ENCODE measurements at places on chromosomes 5 and 9.
A peak's percentile ranks its signal among the peaks of the same experiment; 100 is the strongest.

GRCh38 chr9:133730994-133731715 lies 7.0 kb downstream of the SARDH start:
- no peak for ATAC-seq

- no peak for ATAC-seq
Measured at GRCh38 chr9:136443687-136444086, 4.0 kb upstream of the INPP5E start.

GRCh38 chr9:130606887-130607600 lies 27.7 kb downstream of the FUBP3 start:
- no peak for ATAC-seq

- no peak for ATAC-seq
Measured at GRCh38 chr9:82418334-82418733, 429.8 kb downstream of the SPATA31D1 start.

- no peak for ATAC-seq
Measured at GRCh38 chr9:10479172-10479571, 133.6 kb downstream of the PTPRD start.

DNA sequence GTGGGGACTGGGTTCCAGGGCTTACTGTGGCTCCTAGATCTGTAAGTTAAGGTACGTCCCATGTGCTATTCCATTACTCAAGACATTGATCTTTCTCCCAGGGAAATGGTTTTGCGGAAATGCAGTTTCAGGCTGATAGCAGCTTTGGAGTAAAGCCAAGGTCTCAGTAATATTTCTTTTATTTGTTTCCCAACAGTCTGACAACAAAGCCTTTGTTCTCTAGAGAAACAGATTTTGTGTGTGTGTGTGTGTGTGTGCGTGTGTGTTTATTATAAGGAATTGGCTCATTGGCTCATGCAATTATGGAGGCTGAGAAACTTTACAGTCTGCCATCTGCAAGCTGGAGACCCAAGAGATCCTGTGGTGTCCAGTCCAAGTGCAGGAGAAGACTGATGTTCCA lies 12.1 kb upstream of the POC5 start:
- ATAC-seq = no peak

DNA sequence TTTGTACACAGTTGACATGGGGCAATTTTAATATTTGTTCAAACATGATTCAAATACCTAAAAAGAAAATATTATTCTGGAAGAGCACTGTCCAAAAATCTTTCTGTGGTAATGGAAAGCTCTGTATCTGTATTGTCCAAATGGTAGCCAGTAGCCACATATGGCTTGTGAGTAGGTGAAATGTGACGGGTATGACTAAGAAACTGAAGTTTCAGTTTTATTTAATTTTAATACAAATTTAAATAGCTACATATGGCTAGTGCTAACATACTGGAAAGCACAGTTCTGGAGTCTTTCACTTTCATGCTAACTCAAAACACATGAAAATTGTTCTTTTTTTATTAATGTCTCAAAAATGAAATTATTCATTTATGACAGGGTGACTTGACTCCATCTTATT lies 132.6 kb downstream of the PLK2 start:
- no peak for ATAC-seq

GRCh38 chr5:160033546-160034252 lies 24.8 kb downstream of the TTC1 start:
- ATAC-seq = no peak

GRCh38 chr5:38776149-38776896 lies 69.5 kb upstream of the OSMR start:
- no peak for ATAC-seq

DNA sequence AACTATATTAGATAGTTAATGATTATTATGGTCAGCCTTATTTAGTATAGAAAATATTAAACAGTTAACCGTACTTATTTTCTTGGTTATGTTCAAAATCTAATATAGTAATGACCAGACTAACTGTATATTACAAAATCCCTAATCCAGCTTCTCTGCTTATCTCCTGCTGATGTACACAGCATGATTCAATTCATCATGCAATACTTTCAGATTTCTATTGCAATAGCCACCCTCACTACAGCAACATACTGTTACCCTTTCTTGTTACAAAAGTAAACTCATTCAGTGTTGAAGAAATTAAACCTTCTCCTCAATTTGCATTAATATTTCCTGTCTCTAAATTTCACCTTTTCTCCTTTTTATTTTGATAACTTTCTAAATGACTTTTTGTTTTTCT lies 1375.0 kb upstream of the NUDT12 start:
- no peak for ATAC-seq

DNA sequence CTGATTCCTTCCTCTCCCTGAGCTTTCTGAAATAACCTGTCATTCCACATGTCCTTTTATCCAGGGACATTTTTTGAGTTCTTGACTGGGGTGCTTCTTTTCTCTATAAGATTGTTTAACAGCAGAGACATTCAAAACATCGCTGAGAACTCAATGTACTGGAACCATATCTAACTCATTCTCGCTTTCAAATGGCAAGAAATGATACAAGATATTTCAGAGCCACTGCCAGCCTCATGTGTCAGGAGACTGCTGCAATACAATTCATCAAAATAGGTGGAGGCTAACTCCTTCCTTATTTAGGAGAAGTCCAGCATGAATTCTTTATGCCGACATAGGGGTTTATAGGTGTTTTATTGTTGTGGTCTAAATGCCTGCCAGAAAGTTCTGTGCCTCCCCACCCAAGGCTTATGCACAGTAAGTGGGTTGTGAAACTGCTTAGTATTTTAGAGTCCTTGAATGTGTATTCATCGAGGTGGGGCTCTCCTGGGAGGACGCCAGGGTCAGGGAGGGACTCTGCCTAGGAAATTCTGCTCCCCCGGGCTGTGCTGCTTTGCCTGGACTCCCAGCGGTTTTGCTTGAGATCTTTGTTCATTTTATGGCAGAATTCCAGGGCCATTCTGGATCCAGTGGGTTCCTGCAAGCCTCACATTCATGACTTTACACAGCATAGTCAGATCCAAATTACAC lies 53.9 kb downstream of the ZNF474 start:
- ATAC-seq = no peak

DNA sequence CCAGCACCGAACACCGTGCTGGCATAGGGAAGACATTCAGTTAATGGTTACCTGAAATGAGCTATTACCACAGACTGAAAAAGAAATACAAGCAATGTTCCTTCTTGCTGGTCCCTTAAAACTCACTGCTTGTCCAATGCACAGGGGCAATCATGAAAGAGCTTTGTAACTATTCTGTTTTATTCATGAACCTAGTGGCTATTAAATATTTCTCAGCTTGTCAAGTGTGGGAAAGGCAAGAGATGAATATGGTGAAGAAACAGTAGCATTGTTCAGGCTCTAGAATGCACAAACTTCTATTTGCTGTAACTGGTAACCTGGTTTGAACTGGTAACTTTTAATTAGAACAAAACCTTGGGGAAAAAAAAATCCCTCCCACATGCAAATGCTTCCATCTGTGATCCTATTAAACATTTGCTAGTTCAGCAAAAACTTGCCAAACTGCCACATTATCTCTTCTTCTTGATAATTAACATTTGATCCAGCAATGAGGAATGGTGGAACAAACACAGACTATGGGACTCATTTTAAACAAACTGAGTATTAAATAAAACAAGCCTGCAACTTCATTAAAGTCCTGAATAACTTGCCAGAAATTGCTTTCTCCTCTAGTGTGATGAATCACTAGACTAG lies 36.1 kb downstream of the YIPF5 start:
- ATAC-seq = no peak

GRCh38 chr9:78544230-78544629 lies 247.3 kb downstream of the PSAT1 start:
- ATAC-seq = no peak

- ATAC-seq = no peak
Measured at GRCh38 chr9:1918622-1919021, 96.5 kb upstream of the SMARCA2 start.

- ATAC-seq = no peak
Measured at GRCh38 chr5:2024986-2025721, 142.4 kb upstream of the IRX4 start.

- peak; percentile 34 for ATAC-seq
Measured at GRCh38 chr9:107034831-107035230, 171.9 kb downstream of the ZNF462 start.
